ENCODE measurements at places on chromosomes 3 and 15.

DNA sequence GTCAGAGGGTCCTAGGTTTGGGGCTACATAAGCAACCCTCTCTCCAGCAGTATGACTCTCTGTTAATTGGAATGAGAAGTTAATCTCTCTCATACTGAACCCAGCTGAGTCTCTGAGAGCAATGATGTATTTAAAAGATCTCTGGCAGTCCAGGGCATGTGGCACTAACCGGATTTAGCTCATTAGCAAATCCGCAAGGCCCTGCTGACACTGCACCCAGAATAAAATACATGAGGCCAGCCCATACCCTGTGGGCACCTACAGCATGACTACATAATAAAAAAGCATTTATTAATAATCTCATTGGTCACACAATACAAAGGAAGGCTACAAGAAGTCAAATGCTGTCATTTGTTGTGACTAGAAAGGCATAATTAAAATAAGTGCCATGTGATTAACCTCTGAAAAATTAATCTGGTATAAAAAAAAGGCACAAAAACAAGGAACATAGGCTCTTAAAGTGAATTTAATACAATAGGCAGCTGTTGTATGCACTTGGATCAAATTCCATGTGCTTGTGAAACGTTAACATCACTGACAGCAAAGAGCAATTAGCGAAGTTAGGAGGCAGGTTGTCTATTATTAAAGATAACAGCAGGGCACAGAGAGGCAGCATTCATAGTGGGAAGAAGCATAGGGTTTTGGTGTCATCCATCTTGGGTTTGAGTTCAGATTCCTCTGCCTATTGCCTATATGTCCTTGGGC lies 381.2 kb downstream of the WDR72 start:
- DNase-seq = no peak

GRCh38 chr15:99565049-99565298 lies 810 bp upstream of the MEF2A start:
- DNase-seq = no peak

- no peak for DNase-seq
These were observed 47.9 kb downstream of the SEMA3G start for GRCh38 chr3:52396907-52397591.

DNA sequence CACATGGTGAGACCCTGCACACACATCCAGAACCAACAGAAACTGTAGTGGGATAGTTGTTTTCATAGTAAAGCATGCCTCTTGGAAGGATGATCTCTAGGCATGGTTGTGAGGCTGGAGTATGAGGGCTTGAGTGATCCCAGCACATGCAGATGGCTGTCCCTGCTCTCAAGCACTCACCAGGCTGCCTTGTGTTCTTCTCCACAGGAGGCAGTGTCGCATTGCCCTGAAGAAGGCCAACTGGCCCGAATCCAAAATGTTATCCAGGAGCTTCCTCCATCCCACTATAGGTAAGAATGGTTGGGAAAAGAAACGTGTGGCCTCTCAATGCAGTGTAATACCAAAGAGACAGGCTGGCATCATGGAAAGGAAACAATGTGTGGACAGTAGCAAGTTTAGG lies 82.7 kb downstream of the TMEM39A start:
- no peak for DNase-seq

DNA sequence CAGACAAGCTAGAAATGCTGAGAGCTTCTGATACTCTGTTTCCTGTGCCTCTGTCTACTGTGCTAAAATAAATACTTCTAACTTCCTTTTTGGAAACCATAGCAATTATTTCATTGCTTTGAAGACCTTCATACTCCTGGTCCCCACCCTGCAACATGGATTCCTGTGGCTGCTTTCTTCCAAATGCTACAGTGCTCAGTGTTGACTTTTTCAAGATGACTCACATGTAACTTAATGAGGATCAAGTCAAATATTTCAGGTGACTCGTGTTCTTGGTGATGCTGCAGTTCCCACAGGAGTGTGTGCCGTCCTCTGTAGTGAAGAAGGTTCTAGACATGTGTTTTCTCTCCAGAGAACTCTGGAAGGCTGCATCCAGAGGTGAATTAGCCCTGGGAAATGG lies 288.6 kb downstream of the CLSTN2 start:
- DNase-seq = no peak

DNA sequence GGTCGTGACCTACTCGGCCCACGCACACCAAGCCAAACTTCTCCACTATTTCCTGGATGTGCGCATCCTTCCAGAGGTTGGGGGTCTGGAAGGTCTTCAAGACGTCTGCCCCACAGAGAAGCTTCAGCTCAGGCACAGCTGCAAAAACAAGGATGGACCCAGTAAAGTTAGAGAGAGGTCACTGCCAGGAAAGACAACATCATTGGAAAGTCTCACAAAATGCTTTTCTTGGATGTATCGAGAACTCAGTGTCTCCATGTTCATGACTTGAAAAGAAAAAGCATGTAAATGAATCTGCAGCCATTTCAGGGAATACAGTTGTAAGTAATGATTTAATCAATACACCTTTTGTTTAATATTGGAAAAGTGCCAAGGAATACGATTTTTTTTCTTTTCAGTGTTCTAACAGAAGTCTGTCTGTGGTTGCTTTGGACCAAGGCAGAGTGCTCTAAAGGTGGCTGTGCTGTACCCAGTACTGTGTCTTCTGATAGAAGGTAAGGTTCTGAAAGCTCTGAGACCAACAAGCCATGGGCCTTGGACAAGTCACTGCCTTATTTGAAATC lies 21.8 kb upstream of the RBP1 start:
- DNase-seq = no peak

- no peak for DNase-seq
These were observed 775 bp downstream of the C3orf33 start for GRCh38 chr3:155805204-155805801.

GRCh38 chr3:36312351-36312750 lies 68.0 kb upstream of the STAC start:
- DNase-seq = no peak

DNA sequence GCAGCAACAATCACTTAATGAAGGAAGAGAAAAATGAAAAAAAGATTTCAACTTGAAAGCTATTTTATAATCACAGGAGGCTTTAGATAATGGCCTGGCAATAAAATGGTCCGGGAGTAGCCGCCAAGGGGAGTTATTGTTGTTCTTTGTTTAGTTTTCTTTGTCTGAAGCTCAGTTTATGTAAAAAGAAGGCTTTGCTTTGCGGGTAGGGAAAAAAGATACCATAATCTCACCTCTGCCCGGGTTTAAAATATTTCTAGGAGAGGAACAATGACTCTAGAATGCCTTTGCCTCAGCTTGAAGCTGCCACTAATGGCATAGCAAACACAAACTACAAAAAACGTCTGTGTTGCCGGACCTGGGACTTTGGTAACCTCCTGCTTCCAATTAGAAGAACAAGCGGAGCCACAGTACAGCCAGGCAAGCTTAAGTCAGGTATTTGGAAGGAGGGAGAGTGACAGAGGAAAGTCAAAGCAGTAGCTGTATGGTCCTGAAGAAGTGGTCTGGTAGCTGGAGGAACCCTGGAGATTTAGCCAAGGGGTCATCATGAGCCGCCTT lies 764.5 kb downstream of the TUSC7 start:
- no peak for DNase-seq

GRCh38 chr3:172213200-172213599 lies 173.8 kb downstream of the FNDC3B start:
- no peak for DNase-seq

GRCh38 chr3:181050738-181051137 lies 61.2 kb upstream of the DNAJC19 start:
- no peak for DNase-seq

Measured in CD4-positive, alpha-beta memory T cell (primary cell).